ENCODE measurements at places on chromosomes 3 and 15. TPM values are rescaled to one million over a fixed set of nuclear protein-coding genes. Genes with fewer than 3 reads are reported as not detected.

FEZF2 gene
- total RNA-seq: not detected

CLASP2 gene
- 41.8 TPM for total RNA-seq

HTR3E gene
- not detected for total RNA-seq

CD96 gene
- total RNA-seq: not detected

PLCH1 gene
- total RNA-seq: 0.33 TPM
